Small intestine (tissue), 16 donors: ENCODE measurements at places on chromosomes 16 and 17. TPM values are rescaled to one million over a fixed set of nuclear protein-coding genes. Genes with fewer than 3 reads are reported as not detected.

- H3K4me3 ChIP-seq, result no peak overlapping the region
- H3K4me1 ChIP-seq, result peaks cover 15% of the 10 kb centered on the region
- no peaks in the 10 kb centered on the region for H3K27me3 ChIP-seq
- H3K27ac ChIP-seq, result no peak overlapping the region
- H3K36me3 ChIP-seq, result no peaks in the 10 kb centered on the region
Observed at GRCh38 chr16:57757326-57757786, 21.8 kb downstream of the KATNB1 start.

- DNase-seq, result peak; percentile 96
- no peak within 1 kb of the TSS for H3K4me3 ChIP-seq
- peaks cover 31% of the 10 kb centered on the region for H3K4me1 ChIP-seq
- H3K36me3 ChIP-seq, result peaks cover 27% of the 10 kb centered on the region
- no peaks in the 10 kb centered on the region for H3K27me3 ChIP-seq
Observed at GRCh38 chr16:30091474-30092372, at the start of gene TBX6. Gene TBX6, minus strand, starts transcription at chr16:30091924. Its CDS starts 731 bp downstream, at chr16:30091193.

DNA sequence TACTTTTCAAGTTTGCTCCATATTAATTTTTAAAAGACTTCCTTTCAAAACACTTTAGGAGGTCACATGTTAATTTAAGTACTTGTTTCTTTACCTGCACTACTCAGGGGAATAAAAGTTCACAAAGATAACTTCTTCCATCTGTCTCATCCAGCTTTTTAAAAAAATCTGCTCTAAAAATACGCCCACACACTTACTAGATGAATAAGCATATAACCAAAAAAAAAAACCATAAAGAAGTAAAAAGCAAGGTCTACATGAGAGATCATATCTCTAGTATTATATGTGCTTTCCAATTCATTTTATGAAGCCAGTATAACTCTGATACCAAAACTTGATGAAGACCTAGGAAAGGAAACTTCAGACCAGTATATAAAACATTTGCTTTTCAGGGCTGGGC lies 17.2 kb downstream of the SKAP1 start:
- H3K4me1 ChIP-seq, result no peaks in the 10 kb centered on the region
- H3K36me3 ChIP-seq, result no peaks in the 10 kb centered on the region
- H3K27me3 ChIP-seq, result no peaks in the 10 kb centered on the region
- DNase-seq, result no peak

DNA sequence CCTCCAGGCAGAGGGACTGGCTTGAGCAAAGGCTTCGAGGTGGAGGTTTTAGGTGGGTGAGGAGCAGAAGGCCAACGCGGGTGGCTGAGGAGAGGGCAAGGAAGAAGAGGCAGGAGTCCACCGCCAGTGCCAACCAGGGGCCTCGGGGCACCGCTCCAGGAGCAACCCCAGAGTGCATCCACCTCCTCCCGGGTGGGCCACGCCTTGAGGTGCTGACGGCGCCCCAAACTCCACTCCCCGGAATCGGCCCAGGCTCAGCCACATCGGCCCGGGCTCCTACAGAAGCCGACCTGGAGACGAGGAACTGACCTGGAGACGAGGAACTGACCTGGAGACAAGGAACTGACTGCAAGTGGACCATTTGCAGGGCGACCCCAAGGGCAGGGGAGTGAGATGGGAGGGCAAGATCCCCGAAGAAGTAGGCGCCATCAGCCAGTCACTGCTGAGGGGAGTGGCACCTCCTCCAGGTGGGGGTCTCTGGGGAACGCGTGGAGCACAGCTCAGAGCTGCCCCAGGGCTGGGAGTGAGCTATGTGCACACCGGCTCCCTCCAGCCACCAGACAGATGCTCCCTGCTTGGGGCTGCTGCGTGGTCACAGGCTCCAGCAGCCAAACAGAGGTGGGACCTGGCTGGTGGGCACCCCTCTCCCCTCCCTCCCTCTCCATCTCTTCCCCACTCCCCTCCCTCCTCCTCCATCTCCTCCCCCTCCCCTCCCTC lies 29.2 kb upstream of the CBFA2T3 start:
- no peak overlapping the region for H3K27ac ChIP-seq
- no peaks in the 10 kb centered on the region for H3K4me1 ChIP-seq
- peaks cover 8% of the 10 kb centered on the region for H3K27me3 ChIP-seq
- H3K4me3 ChIP-seq, result no peak overlapping the region
- DNase-seq, result no peak

DNA sequence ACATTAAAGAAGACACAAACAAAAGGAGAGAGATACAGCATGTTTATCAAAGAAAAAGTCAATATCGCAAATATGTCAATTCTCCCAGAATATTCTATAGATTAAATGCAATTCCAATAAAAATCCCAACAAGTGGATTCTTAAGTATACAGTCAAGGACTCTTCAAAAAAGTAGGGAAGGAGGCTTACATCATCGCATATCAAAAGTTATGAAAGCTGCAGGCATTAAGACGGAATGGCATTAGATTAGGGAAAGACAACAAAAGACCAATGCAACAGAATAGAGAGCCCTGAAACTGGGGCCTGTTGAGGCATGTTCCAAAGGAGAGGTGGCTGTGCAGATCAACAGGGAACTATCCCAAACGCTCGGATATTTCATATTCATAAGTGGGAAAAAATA lies 76.0 kb downstream of the MARCHF10 start:
- no peak overlapping the region for H3K4me3 ChIP-seq
- no peak overlapping the region for H3K27ac ChIP-seq
- DNase-seq, result no peak
- H3K4me1 ChIP-seq, result no peaks in the 10 kb centered on the region

DNA sequence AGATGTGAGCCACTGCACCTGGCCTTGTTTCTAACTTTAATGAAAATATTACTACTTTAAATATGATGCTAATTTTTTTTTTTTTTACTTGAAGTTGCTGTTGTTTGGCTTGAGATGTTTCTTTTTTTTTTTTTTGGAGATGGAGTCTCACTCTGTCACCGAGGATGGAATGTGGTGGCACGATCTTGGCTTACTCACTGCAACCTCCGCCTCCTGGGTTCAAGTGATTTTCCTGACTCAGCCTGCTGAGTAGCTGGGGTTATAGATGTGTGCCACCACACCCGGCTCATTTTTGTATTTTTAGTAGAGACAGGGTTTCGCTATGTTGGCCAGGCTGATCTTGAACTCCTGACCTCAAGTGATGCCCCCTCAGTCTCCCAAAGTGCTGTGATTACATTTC lies 23.6 kb downstream of the IGSF6 start:
- peaks cover 5% of the 10 kb centered on the region for H3K36me3 ChIP-seq
- no peak for DNase-seq
- peaks cover 27% of the 10 kb centered on the region for H3K4me1 ChIP-seq
- no peaks in the 10 kb centered on the region for H3K27me3 ChIP-seq

DNA sequence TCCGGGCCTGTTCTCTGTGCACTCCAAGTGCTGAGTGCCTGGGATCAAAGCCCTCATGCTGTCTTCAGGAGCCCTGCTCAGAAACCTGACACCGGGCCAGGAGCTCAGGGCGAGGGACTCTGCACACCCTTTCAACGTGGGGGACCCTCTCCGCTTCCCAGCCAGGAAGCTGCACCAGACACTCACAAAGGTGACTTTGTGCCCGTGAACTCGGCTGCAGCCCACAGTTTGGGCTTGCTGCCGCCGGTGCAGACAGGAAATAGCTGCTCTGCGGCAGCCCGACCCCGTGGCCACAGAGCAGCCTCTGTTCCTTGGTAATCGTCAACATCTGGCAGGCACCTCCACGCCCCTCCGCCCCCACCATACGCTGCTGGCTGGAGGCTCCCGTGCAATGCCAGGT lies 93.4 kb upstream of the METRNL start:
- no peaks in the 10 kb centered on the region for H3K27me3 ChIP-seq
- H3K36me3 ChIP-seq, result no peaks in the 10 kb centered on the region
- peak; percentile 59 for DNase-seq
- H3K27ac ChIP-seq, result no peak overlapping the region

- no peaks in the 10 kb centered on the region for H3K27me3 ChIP-seq
- no peak overlapping the region for H3K4me3 ChIP-seq
- H3K4me1 ChIP-seq, result no peaks in the 10 kb centered on the region
- DNase-seq, result no peak
- H3K27ac ChIP-seq, result no peak overlapping the region
- H3K36me3 ChIP-seq, result no peaks in the 10 kb centered on the region
Observed at GRCh38 chr17:39813631-39814030, 50.5 kb downstream of the IKZF3 start.

- H3K36me3 ChIP-seq, result no peaks in the 10 kb centered on the region
- no peak overlapping the region for H3K4me3 ChIP-seq
- H3K27ac ChIP-seq, result no peak overlapping the region
- DNase-seq, result no peak
- no peaks in the 10 kb centered on the region for H3K4me1 ChIP-seq
Observed at GRCh38 chr16:67957622-67958021, 10.8 kb downstream of the SLC12A4 start.

GRCh38 chr17:72588961-72589360 lies 468.1 kb downstream of the SOX9 start:
- H3K27me3 ChIP-seq, result no peaks in the 10 kb centered on the region
- DNase-seq, result peak; percentile 89
- H3K36me3 ChIP-seq, result no peaks in the 10 kb centered on the region

- no peak overlapping the region for H3K4me3 ChIP-seq
- no peak for DNase-seq
- H3K36me3 ChIP-seq, result no peaks in the 10 kb centered on the region
- no peaks in the 10 kb centered on the region for H3K4me1 ChIP-seq
- no peak overlapping the region for H3K27ac ChIP-seq
- no peaks in the 10 kb centered on the region for H3K27me3 ChIP-seq
Observed at GRCh38 chr17:66604376-66604775, 230.5 kb upstream of the CACNG5 start.

- H3K36me3 ChIP-seq, result no peaks in the 10 kb centered on the region
- DNase-seq, result no peak
- H3K27me3 ChIP-seq, result peaks cover 4% of the 10 kb centered on the region
- no peak overlapping the region for H3K27ac ChIP-seq
- no peak overlapping the region for H3K4me3 ChIP-seq
Observed at GRCh38 chr17:8386841-8387240, 3.8 kb upstream of the RPL26 start.

DNA sequence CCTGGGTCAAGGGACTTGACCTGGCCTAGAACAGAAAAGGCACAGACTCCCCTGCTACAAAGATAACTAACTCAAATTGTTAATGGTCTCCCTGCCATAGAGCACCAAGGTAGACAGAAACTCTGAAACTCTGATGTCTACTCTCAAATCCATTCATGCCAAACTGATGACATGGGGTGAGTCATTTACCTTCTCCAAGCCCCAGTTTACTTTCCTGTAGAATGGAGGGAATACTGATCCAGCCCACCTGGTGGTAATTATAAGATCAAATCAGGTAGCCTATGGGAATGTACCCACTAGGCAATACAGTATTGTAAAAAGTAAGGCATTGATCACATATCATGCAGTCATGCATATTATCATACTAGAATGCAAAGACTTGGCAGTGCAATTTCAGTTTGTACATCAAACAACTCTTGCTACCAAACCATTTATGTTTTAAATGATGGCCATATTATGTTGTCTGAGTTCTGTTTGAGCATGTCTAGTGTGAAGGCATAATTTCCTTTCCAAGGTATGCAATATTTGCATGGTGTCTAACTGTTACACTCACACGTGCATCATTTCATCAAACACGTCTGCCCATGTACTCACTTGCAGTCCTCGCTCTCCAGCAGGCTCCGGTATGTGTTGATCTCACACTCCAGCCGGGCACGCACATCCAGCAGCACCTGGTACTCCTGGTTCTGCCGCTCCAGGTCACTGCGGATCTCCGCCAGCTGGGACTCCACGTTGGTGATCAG lies 3.0 kb downstream of the KRT31 start:
- H3K4me3 ChIP-seq, result no peak overlapping the region
- H3K36me3 ChIP-seq, result no peaks in the 10 kb centered on the region
- H3K27ac ChIP-seq, result no peak overlapping the region
- no peaks in the 10 kb centered on the region for H3K27me3 ChIP-seq

GRCh38 chr17:214881-215331 lies 33.5 kb upstream of the DOC2B start:
- H3K36me3 ChIP-seq, result no peaks in the 10 kb centered on the region
- DNase-seq, result peak; percentile 64
- no peak overlapping the region for H3K27ac ChIP-seq
- H3K4me3 ChIP-seq, result peak overlapping the region; percentile 49

- no peaks in the 10 kb centered on the region for H3K36me3 ChIP-seq
- H3K27me3 ChIP-seq, result no peaks in the 10 kb centered on the region
- peaks cover 20% of the 10 kb centered on the region for H3K4me1 ChIP-seq
- peak overlapping the region; percentile 75 for H3K27ac ChIP-seq
Observed at GRCh38 chr17:62163847-62164246, 98.8 kb upstream of the MED13 start.

GRCh38 chr17:64001763-64002529 lies 3.8 kb downstream of the PRR29 start:
- no peak overlapping the region for H3K27ac ChIP-seq
- H3K4me1 ChIP-seq, result peaks cover 30% of the 10 kb centered on the region
- H3K27me3 ChIP-seq, result peaks cover 11% of the 10 kb centered on the region
- no peak overlapping the region for H3K4me3 ChIP-seq

DNA sequence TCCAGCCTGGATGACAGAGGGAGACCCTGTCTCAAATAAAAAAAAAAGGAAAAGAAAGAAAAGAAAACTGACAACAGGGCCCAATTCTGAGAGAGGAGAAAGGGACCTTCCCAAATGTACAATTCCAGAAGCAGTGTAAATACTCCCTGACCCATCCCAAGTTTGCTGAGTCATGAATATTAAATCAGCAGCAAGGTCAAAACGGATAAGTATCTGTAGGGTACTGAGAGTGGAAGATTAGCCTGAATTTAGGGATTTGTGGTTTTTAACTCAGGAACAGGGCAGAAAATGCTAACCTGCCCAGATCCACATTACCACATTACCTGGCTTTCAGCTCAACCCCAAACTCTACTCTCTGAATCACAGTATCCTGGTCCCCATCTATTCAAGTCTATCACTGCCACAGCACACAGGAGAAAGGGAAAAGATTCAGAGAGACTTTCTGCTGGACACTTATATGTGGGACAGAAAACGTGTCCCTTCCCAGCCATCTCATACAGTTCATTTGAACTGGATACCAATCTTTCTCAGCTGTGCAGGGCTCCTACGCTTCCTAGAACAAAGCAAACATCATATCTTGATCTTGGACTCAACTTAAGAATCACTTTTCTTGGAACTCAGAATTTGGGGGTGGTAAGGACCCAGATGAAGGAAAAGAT lies 2.9 kb downstream of the FXR2 start:
- no peak overlapping the region for H3K27ac ChIP-seq
- H3K4me1 ChIP-seq, result peaks cover 11% of the 10 kb centered on the region
- H3K4me3 ChIP-seq, result no peak overlapping the region
- DNase-seq, result no peak

GRCh38 chr16:84356176-84356575 lies 12.2 kb upstream of the ATP2C2 start:
- H3K36me3 ChIP-seq, result no peaks in the 10 kb centered on the region
- peaks cover 4% of the 10 kb centered on the region for H3K4me1 ChIP-seq
- no peaks in the 10 kb centered on the region for H3K27me3 ChIP-seq
- DNase-seq, result no peak
- no peak overlapping the region for H3K27ac ChIP-seq

GRCh38 chr17:200586-200985 lies 19.1 kb upstream of the DOC2B start:
- H3K4me3 ChIP-seq, result no peak overlapping the region
- no peak overlapping the region for H3K27ac ChIP-seq
- no peak for DNase-seq
- H3K4me1 ChIP-seq, result no peaks in the 10 kb centered on the region
- H3K36me3 ChIP-seq, result no peaks in the 10 kb centered on the region
- H3K27me3 ChIP-seq, result no peaks in the 10 kb centered on the region

The IRF8 gene
- polyA plus RNA-seq, result 28.0 TPM

The FBXL16 gene
- polyA plus RNA-seq, result 1.0 TPM

The PPP1R27 gene
- polyA plus RNA-seq, result 0.12 TPM

The PIGQ gene
- polyA plus RNA-seq, result 21.3 TPM

The RMI2 gene
- polyA plus RNA-seq, result 1.4 TPM

The C17orf67 gene
- polyA plus RNA-seq, result 0.62 TPM
